ENCODE measurements at places on chromosomes 7 and 10. TPM values are rescaled to one million over a fixed set of nuclear protein-coding genes. Genes with fewer than 3 reads are reported as not detected.

The TDRD1 gene
- total RNA-seq = under 0.01 TPM

The SORCS1 gene
- total RNA-seq = 40.6 TPM

GRCh38 chr10:70559861-70560260 is 42.7 kb downstream of the PRF1 start:
- DNase-seq = no peak

GRCh38 chr10:103584216-103585010 is 90.9 kb downstream of the NEURL1 start:
- DNase-seq = peak; percentile 21

DNA sequence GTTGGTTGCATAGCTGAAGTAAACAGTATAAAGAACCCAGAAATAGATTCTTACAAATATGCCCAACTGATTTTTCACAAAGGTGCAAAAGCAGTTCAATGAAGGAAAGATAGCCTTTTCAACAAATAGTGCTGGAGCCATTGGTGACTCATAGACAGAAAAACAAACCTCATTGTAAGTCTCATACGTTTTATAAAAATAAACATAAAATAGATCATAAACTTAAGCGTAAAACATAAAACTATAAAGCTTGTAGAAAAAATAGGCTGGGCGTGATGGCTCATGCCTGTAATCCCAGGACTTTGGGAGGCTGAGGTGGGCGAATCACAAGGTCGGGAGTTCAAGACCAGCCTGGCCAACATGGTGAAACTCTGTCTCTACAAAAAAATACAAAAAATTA is 318.8 kb upstream of the IGFBP3 start:
- DNase-seq = no peak
